GM23338 (cell line): ENCODE measurements at places on chromosomes 2 and 18. TPM values are rescaled to one million over a fixed set of nuclear protein-coding genes. Genes with fewer than 3 reads are reported as not detected.

NXPH2 gene
- 2.9 and 8.3 TPM in 2 replicates for total RNA-seq

KIF1A gene
- 183 and 214 TPM in 2 replicates for total RNA-seq

GRCh38 chr2:225995796-225996461 is 596.4 kb downstream of the NYAP2 start:
- no peaks in the 10 kb centered on the region for H3K36me3 ChIP-seq
- H3K4me1 ChIP-seq: no peaks in the 10 kb centered on the region
- no peaks in the 10 kb centered on the region for H3K27me3 ChIP-seq
- H3K4me3 ChIP-seq: no peak overlapping the region

VIT gene
- not detected in 2 replicates for total RNA-seq

SALL3 gene
- 29.0 and 39.8 TPM in 2 replicates for total RNA-seq

DNA sequence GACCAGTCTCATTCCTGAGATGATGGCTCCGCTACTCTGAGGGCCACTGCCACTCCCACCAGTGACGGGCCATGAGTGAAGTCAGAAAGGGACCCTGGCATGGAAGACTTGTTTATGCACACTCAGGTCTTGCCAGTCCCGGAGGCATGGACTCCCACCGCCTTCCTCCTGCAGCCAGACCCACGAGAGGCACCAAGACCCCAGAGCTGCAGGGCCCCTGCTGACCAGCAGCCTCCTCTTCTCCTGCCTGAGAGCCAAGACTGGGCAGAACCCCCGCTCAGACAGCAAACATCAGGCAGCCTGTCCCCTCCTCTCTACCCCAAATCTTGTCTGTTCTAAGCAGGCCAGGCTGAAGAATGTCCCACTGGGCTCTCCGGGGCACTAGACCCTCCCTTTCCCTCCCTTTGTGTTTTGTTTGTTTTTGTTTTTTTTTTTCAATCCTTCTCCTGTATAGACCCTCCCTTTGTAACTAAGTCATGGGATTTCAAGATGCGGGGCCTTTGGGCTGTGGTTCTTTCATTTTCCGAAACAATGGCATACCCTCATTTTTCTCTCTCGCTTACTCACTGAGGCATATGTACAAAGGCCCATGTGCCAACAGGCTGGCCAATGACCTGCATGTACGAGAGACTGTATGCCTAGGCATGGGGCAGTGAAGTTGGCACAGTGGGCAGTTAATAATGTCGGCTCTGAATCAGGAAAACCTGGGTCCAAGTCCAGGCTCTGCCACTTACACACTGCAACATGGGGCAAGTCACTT is 24.3 kb upstream of the MAPRE3 start:
- H3K36me3 ChIP-seq: no peaks in the 10 kb centered on the region
- no peak overlapping the region for H3K4me3 ChIP-seq
- H3K4me1 ChIP-seq: 0 out of 2 replicates have a peak, but pooled peaks cover 6% of the 10 kb centered on the region
- no peak for DNase-seq
- H3K27ac ChIP-seq: no peak overlapping the region

SLC4A3 gene
- total RNA-seq: 5.6 and 6.8 TPM in 2 replicates

GRCh38 chr2:155442755-155443372 is 744.4 kb downstream of the KCNJ3 start:
- H3K4me1 ChIP-seq: no peaks in the 10 kb centered on the region
- no peak overlapping the region for H3K27ac ChIP-seq
- DNase-seq: no peak
- no peaks in the 10 kb centered on the region for H3K27me3 ChIP-seq
- no peaks in the 10 kb centered on the region for H3K36me3 ChIP-seq

DNA sequence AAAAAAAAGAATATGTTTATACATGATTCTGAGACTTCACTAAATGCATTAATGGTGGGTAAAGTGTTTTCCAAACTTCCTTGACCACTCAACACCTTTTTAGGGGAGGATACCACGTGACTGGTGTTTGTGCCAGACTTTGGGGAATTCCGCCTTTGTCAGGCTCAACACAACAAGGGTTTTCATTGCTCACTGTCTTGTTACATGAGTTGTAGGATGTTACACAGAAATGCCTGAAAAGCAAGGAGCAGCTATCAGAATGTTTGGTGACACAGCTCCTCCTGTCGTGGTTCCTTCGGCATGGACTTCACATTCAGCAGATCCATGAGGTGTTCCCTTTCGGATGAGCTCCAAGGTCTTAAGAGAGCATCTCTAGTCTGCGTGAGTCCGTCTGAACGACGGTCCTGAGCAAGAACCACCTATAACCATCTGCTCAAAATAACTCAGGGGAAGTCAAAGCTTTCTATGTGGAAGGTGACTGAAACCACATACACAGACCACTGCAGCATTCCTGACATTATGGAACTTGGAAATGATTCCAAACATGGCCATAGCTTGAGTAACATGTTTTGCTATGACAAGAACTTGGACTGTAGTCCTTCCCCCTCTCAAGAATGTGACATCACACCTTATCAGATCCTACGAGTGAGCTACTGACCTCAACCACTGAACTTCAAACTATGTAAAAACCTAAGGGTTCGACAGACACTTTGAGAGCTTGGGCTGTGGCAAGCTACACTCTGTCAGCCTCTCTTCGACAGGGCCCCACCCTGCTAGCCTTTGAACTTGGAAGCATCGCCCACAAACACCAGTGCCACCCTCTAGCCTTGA is 57.5 kb downstream of the MCFD2 start:
- no peak overlapping the region for H3K4me3 ChIP-seq
- DNase-seq: no peak
- H3K4me1 ChIP-seq: no peaks in the 10 kb centered on the region
- no peak overlapping the region for H3K27ac ChIP-seq
- no peaks in the 10 kb centered on the region for H3K27me3 ChIP-seq
- no peaks in the 10 kb centered on the region for H3K36me3 ChIP-seq

DNA sequence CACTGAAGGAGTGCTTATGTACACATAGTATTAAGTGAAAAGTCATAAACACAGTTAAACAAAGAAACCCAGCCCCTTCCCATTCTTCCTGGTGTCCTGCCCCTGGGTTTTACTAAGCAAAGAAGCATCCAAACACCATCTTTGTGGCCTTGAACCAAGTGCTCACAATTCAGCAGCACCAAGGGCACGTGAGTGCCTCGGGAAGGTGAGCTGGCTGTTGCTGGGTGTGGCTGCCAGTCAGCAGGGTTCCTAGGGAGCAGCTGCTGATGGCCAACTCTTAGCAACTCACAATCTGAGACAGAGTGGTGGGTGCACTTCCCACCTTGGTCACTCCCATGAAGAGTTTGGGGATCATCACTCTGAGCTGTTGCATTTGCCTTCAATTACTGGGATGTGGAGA is 97.7 kb upstream of the PGAP1 start:
- H3K27me3 ChIP-seq: no peaks in the 10 kb centered on the region
- H3K27ac ChIP-seq: no peak overlapping the region
- no peaks in the 10 kb centered on the region for H3K36me3 ChIP-seq

ATG16L1 gene
- total RNA-seq: 31.8 and 37.9 TPM in 2 replicates

SPHKAP gene
- 0.04 and 0.10 TPM in 2 replicates for total RNA-seq

SLC14A1 gene
- 0.21 TPM in 1 of 2 replicates, not detected in the other for total RNA-seq

TLX2 gene
- 0.21 TPM in 1 of 2 replicates, not detected in the other for total RNA-seq

- no peaks in the 10 kb centered on the region for H3K36me3 ChIP-seq
- H3K27me3 ChIP-seq: no peaks in the 10 kb centered on the region
Measured at GRCh38 chr2:18903750-18904149, 314.4 kb upstream of the NT5C1B start.

REG3A gene
- total RNA-seq: not detected in 2 replicates

GRCh38 chr2:165273176-165273575 is 34.0 kb downstream of the SCN2A start:
- H3K27ac ChIP-seq: no peak overlapping the region
- H3K36me3 ChIP-seq: no peaks in the 10 kb centered on the region
- no peak overlapping the region for H3K4me3 ChIP-seq
- DNase-seq: no peak

SLC39A6 gene
- 46.8 and 47.3 TPM in 2 replicates for total RNA-seq

DNA sequence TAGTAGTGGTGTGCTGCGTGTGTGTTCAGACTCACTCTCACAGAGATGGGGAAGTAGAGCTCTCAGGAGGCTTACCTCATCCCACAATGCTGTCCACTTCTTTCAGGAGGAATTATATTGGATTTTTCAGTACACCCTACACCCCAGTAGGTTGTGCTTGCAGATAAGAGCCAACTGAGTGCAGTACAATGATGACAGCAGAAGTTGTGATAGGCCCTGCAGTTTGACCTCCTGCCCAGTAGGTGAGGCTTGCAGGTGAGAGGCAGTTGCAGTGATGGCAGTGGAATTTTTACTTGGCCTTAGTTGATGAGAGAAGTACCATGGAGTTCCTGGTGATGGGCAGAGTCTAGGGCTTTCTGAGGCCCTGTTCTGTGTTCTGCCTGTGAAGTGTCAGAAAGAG is 657.8 kb downstream of the KCNJ3 start:
- no peaks in the 10 kb centered on the region for H3K36me3 ChIP-seq
- H3K4me1 ChIP-seq: no peaks in the 10 kb centered on the region
- H3K27me3 ChIP-seq: no peaks in the 10 kb centered on the region
- H3K4me3 ChIP-seq: no peak overlapping the region
- DNase-seq: no peak

MC5R gene
- 0.54 TPM in 1 of 2 replicates, not detected in the other for total RNA-seq

DNA sequence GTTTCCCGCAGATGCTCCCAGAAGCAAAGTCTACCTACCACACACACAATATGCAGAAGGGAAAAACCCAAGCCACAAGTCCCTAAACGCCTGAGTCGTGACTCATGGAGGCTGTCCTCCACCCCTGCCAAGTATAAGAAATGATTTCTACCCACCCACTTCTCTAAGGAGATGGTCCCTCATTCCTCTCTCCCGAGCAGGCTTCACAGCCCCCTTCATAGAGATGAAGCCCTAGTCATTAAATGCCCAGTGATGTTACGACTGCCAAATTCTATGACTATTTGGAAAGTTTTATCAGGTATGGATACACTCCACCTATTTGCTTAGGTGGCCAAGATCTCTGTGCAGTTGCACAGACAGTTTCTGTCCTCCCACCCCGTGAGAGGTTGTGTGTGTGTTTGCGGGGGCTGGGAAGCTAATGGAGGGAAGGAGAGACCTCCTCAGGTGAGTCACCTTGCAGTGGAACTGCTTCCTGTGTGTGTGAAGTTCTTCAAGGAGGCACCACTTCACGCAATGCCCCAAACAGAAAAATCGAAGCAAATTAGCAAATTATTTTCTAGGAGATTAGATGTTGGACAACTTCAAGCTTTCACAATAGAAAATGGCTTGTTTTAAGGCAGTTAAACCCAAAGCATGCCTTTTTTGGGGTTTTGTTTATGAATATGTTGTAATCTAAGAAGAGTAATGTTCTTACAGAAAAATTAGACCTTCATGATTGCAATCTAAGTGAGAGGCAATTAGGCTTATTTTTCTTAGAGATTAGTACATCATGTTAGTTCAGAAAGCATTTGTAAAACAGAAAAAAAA is 175.2 kb downstream of the TGIF1 start:
- peak overlapping the region; percentile 60 for H3K27ac ChIP-seq
- no peaks in the 10 kb centered on the region for H3K36me3 ChIP-seq
- H3K4me1 ChIP-seq: peaks cover 31% of the 10 kb centered on the region
- no peaks in the 10 kb centered on the region for H3K27me3 ChIP-seq
- no peak overlapping the region for H3K4me3 ChIP-seq

CRYGD gene
- total RNA-seq: 3.0 and 3.4 TPM in 2 replicates

DNA sequence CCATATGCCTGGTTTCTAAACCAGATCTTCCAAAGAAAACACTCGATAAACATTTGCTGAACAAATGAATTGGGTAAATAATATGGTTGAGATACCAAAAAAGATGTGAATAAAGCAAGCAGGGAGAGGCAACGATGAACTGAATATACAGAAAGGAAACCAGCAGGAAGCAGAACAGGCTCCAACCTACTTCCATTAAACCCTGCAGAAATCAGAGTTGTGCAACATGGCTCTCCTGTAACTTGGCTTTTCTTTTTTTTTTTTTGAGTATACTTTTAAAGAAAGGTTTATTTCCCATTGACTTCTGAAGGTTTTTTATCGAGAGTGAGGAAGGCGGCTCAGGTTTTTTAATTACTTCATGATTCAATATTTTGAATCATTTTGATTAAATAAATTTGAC is 23.5 kb downstream of the ITSN2 start:
- H3K4me1 ChIP-seq: peaks cover 18% of the 10 kb centered on the region
- H3K4me3 ChIP-seq: no peak overlapping the region
- DNase-seq: no peak

DNA sequence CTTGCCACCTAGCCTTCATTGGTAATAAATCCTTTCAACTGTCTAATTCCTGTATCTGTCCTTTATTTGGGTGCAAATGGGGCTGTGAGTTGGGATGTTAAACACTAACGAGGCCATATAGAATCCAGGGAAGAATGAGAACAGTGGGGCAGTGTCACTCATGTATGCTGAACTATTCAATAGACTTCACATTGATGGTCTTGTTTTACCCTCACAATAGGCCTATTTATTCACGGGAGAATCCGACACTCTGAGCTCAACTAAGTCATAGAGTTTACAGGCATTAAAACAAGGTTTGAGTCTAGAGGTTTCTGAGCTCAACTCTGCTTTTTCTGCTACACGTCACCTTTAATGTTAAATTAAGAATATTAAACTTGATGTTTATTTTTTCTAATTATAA is 421.6 kb downstream of the SOX11 start:
- H3K36me3 ChIP-seq: no peaks in the 10 kb centered on the region
- no peak for DNase-seq
- H3K4me3 ChIP-seq: no peak overlapping the region

GRCh38 chr2:224861266-224861665 is 145.1 kb upstream of the CCDC195 start:
- no peak for DNase-seq
- H3K27ac ChIP-seq: no peak overlapping the region
- H3K4me1 ChIP-seq: no peaks in the 10 kb centered on the region
- no peaks in the 10 kb centered on the region for H3K27me3 ChIP-seq
- no peak overlapping the region for H3K4me3 ChIP-seq

GRCh38 chr2:6211236-6211635 is 519.1 kb downstream of the SOX11 start:
- no peaks in the 10 kb centered on the region for H3K4me1 ChIP-seq
- no peaks in the 10 kb centered on the region for H3K36me3 ChIP-seq
- H3K27ac ChIP-seq: no peak overlapping the region
- no peak overlapping the region for H3K4me3 ChIP-seq
- H3K27me3 ChIP-seq: no peaks in the 10 kb centered on the region
- DNase-seq: no peak
